ENCODE measurements at places on chromosomes 5 and 9.

- no peak for DNase-seq
These were observed 958 bp downstream of the CD180 start for GRCh38 chr5:67195406-67196275.

GRCh38 chr5:75363726-75364495 is 26.9 kb downstream of the HMGCR start:
- DNase-seq = no peak

DNA sequence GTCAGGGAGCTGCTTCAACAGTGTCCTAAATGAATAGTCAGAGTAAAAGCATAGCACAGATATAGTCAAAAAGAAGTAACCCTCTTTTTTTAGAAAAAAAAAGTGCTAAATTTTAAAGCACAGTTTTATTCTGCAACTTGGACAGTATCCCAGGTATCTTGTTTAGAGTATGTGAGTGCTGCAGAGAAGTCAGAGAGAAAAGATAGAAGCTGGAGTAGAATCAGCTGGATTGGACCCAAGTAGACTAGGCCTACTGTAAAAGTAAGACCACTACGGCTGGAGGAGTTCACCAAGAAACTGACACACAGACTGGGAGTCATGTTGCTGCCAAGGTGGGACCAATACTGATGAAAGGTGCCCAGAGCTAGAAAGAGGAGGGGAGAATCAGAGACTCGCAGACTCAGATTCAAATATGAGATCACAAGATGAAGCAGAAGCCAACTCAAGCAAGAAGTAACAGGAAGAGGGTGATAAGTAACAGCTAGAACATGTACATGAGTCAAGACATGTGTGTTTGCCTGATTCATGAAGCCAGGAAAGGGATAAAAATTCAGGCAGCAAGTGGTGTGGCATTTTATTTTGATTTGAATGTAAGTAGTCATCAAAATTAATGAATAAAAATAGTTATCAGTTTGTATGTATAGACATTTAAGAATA is 25.6 kb upstream of the TUSC1 start:
- no peak for DNase-seq

GRCh38 chr5:179788193-179788854 is 5.5 kb upstream of the LTC4S start:
- no peak for DNase-seq

GRCh38 chr5:36605241-36605640 is 1.2 kb upstream of the SLC1A3 start:
- no peak for DNase-seq

DNA sequence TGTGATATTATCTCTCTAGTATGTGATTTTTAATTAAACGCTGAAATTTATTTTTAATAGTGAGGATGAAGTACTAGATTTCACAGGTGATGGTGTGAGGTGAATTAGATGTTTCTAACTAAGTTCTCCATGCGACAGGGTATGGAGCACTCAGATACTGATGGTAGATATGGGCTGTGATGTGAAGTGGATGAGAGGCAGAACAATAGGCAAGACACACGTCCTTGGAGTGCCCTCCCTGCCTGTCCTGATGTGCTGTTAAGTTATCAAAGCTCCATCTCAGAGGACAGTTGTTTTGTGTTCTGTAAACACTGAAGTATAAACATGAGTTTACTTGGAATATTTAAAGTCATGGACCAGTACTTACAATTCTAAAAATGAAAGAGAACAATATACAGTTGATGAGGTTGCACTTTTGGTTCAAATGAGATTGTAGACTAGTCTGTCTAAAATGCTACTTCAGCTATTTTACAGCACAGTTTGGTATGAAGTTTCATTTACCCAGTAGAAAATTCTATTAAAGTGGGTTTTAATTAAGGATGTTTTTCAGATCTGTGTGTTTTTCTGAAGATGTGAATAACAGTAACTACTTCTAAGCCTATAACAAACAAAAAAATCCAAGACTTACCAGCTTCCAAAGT is 64.2 kb downstream of the C7 start:
- no peak for DNase-seq

- no peak for DNase-seq
These were observed 28.6 kb downstream of the RNF44 start for GRCh38 chr5:176508603-176509002.

All from activated T-cell treated with anti-CD3 and anti-CD28 coated beads, Interleukin-2, amount 50 U/mL, for 1 hour (primary cell).